A549 treated with RU486 at 1 μM for 4 hours (cell line): ENCODE measurements at places on chromosomes 6 and 20. TPM values are rescaled to one million over a fixed set of nuclear protein-coding genes. Genes with fewer than 3 reads are reported as not detected.

ROS1 gene
- total RNA-seq = 0.13 to 0.29 TPM (median 0.20 TPM) in 5 replicates

PRKN gene
- 0.07 TPM in 1 of 5 replicates, not detected in the others for total RNA-seq

CASS4 gene
- 0.03 to 0.08 TPM (median 0.05 TPM) in 3 of 5 replicates, not detected in the others for total RNA-seq

BCAS4 gene
- 28.7 to 33.6 TPM (median 31.2 TPM) in 5 replicates for total RNA-seq

CYP21A2 gene
- total RNA-seq = not detected in 5 replicates

PI3 gene
- 2.2 to 3.6 TPM (median 3.5 TPM) in 5 replicates for total RNA-seq

SLC39A7 gene
- 111 to 121 TPM (median 118 TPM) in 5 replicates for total RNA-seq

TMEM242 gene
- total RNA-seq = 6.5 to 6.9 TPM (median 6.9 TPM) in 5 replicates

SLC25A27 gene
- total RNA-seq = 0.27 to 0.70 TPM (median 0.46 TPM) in 5 replicates

TP53TG5 gene
- not detected in 5 replicates for total RNA-seq

PDE7B gene
- total RNA-seq = 1.0 to 1.6 TPM (median 1.2 TPM) in 5 replicates

PAX1 gene
- 0.01 TPM in 1 of 5 replicates, not detected in the others for total RNA-seq

CRIP3 gene
- 0.42 to 1.0 TPM (median 0.66 TPM) in 5 replicates for total RNA-seq

SAMD5 gene
- 0.41 to 0.73 TPM (median 0.66 TPM) in 5 replicates for total RNA-seq
